ENCODE measurements at places on chromosomes 2 and 18.

GRCh38 chr2:11541693-11542274 lies 7.9 kb downstream of the GREB1 start:
- DNase-seq, result no peak

DNA sequence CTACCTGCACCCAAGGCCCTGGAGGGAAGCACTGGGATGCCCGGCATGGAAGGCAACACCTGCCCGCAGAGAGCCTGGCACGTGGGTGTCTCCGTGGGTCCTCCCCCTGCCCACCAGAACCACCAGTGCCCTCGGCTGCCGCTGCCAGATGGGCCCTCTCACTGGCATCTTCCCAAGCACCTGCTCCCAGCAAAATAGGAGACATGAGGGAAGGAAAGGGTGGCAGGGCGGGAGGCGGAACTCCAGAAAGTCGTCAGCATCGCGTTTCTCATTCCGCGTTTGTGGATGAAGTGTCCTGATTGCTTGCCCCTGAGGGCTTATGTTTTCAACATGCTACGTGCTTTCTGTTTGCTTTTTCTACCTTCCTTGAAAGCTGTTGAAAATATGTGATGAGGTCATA lies 8.8 kb upstream of the SNTG2 start:
- DNase-seq, result no peak

- DNase-seq, result no peak
Measured at GRCh38 chr2:134233728-134234136, 20.1 kb upstream of the MGAT5 start.

DNA sequence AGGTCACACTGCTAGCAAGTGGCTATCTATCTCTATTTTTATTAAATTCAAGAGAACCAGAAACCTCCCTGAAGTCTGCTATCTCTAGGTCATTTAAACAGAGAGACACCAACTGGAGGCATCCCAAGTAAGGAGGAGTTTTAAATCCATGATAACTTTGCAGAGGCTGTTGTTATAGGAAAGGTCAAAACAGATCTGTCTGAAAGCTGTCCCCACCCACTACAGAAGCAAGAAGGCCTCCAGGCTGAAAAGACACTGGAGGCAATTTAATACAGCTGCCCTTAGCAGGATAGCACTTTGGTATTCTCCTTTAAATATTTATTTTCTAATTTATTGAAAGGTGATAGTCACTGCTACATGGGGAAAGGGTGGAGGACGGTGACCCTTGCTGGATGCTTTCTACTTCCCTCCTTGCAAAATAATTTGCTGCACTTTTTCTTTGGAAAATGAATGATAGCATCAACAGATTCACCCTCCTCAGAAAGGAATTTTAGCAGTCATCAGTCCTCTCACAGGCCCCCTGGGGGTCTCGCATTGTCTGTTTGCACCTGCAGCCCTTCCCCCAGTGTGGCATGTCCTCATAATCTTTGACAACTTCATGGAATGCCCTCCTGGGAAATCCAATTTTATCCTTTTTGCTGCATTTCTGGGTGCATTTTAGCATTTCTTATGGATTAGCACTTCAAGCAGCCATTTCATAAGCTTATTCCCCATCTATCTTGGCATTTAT lies 429.5 kb upstream of the TNP1 start:
- DNase-seq, result no peak

DNA sequence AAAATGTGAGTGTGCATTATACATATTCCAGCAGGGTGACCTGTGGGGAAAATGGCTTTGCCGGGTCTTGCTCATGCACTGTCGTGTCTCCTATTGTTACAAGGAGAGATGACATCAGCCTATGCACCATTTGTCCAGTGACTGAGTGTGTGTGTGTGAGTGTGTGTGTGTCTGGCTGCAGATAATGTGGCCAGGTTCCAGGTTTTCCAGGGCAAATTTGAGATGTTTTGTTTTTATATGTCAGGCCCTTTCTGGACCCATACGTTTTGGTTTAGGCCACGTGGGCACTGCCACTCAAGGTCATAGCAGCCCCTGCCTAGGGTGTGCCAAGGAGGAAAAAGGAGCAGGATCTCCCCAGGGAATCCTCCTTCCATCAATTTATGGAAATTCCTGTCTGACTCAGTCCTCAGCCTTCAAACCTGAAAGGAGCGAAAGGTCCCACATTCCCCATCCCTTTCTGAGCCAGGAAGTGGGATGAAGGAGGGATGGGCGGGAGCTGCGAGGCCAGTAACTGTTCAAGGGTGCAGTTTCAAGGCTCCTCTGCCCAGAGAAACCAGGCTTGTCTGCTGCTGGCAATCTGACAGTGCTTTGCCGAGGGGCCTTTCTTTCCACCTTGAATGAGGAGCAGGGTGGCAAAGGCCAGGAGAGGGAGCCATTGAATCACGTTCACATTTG lies 93.0 kb upstream of the SMAD2 start:
- DNase-seq, result peak; percentile 19

DNA sequence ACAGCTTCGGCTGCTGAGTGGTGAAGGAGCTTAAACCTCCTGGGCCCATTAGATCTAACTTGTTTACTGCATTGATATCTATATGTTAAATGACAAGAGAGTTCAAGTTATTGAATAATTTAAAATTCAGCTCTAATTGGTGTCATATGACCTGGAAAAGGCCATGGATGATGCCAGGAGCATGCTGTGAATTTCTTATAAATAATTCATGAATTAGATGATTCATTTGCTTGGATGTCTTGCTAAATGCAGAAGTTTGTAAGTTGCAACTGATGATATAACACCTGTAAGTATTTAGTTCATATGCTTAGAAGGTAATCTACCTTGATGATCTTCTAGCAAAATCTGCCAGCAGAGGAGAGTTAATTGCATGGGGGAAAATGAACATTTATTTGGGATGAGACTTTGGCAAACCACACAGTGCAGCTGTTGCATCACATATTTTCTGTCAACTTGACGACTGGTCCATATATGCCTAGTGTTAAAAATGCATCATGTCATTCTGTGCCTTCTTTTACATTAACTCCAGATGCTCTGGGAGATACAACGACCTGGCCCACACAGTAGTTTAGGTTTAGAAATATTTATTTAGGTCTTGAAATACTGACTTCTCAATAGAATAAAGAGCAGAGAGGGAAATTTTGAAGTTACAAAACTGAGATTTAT lies 226.3 kb downstream of the KIAA1328 start:
- no peak for DNase-seq

DNA sequence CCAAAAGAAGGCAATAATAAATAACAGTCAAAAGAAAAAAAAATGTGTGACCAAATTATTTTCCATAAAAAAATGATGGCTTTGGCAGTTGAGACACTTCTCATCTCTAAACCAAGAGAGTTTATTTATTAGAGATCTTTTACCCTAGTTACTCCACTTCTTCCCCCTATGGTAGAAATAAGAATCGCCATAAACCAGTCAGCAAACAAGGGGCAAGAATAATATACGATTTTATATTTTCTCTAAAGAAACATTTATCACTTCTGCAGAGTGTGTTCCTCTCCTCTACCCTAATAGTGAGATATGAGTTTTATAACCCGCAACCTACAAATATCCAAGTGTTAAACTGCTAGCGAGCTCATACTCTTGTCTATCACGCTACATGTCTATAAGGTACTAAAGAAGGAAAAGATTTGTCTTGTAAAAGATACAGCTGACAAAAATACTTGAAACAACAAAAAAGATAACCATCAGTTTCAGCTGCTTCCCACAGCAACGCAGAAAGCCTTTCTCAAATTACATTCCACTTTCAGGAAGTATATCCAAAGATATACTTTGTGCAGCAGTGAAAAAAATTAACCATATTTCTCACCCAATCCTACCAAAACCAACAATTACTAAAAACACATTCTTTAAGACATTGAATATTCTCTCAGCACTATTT lies 2.3 kb downstream of the RNF103 start:
- DNase-seq, result no peak

DNA sequence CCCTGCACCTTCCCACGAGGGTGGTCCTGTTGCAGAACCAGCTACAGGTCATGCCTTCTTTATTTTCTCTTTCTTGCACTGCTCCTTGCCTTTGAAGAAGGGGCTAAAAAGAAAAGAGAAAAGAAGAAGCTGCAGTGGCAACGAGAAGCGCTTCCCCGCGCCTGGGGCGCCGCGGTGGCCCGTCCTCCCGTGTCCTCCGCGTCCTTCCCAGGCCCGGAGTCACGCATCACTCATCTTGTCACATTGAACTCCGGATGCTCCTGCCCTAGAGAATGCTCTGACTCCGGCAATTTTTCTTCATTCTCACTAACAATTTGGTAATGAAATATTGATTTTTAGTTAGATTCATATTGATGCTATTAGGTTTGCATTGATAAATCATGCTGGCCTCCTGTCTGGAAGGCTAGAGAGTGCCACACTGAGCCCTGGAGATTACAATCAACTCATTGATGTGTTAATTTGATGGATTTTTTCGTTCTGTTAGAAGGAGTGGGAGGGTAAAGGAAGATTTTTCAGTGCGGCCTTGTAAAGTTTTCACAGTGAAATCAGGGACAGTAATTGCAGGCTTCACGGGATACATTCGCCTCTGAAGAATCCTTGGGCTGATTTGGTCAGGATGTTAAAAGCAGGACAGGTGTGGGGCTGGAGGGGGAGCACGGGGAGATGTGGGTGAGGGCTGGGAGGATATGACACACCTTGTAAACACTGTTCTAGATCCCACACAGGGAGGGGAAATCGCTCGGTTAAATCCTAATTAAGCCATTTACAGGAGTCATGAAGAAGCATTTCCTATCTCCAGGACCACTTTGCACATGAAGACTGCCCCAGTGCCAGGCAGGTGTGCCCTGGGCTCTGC lies 349.3 kb downstream of the ZNF516 start:
- no peak for DNase-seq

DNA sequence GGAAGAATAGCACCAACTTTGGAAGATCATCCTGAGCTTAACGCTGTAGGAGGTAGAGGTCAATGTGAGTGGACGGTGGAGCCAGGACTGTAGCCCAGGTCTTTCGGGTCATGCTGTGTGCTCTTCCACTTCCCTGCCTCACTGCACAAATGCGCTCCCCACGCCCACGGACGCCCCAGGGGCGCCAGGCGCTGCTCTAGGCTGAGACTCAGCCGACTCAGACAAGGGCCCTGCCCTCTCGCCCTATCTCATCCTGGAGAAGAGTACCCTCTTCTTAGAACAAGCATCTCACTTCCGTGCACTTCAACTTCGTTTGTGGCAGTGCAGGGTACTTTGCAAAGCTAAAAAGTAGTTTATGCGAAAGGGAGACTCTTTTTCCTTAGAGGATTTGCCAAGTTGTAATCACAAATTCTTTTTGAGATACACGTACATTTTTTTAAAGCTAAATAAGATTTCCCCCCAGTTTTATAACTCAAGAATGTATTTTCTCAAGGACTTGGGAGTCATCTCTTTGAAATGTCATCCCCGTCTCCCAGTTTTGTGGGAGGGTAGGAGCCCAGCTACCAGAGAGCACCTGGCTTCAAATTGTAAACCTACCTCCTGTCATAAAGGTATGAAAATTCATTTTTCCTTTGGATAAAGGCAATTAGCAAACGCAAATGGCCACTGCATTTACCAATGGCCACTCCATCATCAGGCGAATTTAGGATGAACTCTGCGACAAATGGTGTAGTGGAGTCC lies 1.2 kb upstream of the PRELID3A start:
- no peak for DNase-seq

DNA sequence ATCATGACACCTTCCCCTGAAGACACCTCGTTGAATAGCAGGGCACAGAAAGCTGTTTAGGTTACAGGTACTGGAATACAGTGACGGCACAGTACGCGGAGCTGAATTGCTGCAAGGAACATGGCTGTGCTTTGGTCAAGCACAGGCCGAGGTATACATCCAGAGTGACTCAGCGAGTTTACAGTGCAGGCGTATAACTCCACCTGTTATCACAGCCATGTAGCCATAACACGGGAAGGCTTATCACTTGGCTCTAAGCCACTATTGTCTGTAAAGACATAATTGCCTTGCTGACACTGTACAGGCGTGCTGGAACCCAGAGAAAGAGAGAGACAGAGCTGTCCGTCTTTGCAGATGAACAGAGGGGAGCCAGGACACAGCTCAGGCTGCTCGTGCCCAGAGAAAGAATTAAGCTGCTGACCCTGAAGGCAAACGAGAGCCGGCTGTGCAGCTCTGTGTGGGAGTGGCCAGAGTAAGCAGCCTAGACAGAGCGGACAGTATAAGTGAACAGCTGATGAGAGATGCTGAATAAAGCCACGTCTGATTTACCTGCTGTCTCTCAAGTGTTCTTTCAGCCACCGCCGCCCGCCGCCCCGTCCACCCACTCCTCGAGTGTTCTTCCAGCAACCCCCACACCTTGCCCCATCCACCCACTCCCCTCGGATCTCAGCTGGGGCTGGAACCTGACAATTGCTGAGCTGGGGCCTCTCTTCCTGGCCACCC lies 87.3 kb upstream of the PPP1CB start:
- no peak for DNase-seq

DNA sequence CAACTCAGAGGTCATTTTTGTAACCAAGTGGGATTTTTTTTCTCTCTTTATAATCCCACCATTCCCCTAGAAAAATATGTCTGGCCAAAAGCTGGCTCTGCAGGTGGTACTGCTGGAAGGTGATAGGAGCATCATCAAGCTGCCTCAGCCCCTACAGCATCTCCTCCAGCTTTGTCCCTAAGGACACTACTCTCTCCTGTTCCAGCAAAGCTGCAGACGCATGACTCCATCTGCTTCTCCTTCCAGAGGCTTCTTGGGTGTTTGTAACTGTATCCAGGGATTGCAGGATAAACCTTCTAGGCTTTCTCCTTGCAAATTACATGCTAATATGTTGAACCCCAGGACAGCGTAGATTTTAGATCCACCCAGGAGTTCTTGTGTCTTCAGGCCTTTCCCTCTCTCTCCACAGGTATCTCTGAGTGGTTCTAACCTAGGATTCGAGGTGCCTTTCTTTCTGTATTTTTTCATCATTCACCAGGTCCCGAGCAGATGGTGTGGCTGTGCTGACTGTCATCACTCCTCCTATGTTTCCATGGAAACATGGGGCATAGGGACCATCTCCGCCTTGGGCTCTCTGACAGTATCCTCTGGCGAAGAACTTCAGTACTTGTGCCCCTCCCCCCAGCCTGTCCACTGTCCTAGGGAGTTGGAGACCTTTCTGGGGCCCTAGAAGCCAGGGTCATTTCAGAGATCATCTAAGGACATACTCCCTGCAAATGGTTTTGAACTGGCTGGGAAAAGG lies 34.3 kb downstream of the AFF3 start:
- DNase-seq, result no peak

DNA sequence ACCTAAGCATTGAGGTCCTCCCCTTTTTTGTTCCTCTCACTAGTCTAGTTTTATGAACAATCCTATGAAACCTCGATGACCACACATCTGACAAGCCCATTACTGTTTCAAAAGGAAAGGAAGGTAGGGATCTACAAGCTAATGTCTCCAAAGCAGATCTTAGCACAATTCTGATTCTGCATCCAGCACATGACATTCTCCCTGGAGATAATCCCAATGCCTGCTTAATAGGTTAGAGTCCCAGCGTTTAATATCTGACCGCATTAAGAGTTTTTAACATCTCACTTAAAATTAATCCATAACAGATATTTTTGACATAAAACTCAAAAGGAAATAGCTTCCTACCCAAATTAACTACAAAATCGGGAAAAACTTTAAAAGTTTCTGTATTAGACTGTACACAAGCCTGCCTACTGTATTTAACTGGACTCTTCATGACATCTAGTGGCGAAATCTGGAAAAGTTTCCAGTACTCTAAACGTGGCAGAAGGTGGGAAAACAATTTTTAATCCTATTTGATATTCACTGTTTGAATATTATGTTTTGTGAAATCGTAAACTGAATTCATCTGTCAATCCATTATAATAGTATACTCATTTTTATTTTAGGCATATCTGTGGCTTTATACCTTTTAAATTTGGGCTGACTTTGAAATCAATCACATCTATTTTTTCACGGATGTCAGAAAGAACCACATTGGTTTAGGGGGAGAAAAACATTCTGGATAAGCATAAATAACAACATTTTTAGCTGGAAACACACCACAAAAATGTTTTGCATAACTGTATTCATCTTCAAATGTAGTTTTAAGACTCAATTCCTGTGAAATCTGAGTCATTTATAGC lies 62.4 kb downstream of the TXNL1 start:
- peak; percentile 37 for DNase-seq
